ENCODE measurements at places on chromosomes 1 and 21.
A peak's percentile ranks its signal among the peaks of the same experiment; 100 is the strongest.

GRCh38 chr1:51568231-51568935, 48.5 kb upstream of the OSBPL9 start:
- no peak for DNase-seq

DNA sequence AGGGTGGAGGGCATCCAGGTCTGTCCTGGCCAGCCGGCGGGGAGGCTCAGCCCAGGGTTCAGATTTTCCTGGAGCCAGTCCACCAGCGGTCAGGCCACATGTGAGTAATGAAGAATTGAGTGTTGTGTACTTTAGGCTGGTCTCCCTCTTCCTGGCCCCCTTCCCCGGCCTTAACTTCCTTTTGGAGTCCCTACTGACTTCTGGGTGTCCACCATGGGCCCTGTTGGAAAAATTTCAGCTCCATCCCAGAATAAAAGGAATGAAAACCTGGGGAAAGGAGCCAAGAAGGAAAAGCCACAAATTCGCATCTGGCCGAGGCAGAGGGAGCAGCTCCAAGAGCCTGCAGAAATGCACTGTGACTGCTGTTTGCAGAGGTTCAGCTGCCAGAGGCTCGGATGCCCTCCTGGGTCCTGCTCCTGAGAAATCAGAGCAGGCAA, 35.5 kb upstream of the HHAT start:
- peak; percentile 22 for DNase-seq

GRCh38 chr1:10146391-10146790, 64.0 kb upstream of the KIF1B start:
- DNase-seq, result no peak

DNA sequence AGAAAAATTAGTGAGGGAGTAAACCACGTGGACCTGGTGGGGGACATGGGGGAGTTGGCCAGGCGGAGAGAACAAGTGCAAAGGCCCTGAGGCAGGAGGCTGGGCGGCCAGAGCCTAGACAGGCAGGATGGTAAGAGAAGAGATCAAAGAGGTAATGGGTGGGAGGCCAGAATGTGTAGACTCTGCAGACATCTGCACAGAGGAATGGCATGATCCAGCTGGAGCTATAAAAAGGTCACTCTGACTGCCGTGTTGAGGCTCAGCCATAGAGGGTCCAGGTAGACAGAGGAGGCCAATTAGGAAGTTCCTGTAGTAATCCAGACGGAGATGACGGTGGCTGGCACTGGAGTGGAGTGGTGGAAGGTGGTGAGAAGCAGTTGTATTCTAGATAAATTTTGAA, 3.6 kb downstream of the H6PD start:
- DNase-seq, result no peak

- no peak for DNase-seq
Observed at GRCh38 chr1:20710469-20711284, 7.1 kb downstream of the KIF17 start.

DNA sequence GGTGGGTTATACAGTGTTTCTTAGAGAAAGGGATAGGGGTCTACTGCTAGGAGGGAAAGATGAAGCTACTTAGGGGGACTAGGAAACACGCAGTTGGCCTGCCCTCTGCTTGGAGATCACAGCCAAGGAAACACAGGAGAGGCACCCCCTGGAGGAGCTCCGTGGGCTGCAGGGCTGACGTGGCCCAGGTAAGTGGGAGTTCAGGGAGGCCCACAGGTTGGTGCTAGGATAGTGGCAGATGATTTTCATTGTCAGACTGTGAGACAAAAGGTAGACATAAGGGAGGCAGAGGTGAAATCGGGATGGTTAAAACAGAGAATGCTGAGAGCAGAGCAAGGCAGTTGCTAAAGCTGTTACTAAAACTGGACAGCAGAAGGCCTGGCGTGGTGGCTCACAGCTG, 463.0 kb downstream of the DSCAM start:
- no peak for DNase-seq

- DNase-seq, result no peak
Observed at GRCh38 chr21:44438531-44439210, 16.6 kb upstream of the LRRC3 start.

- peak; percentile 51 for DNase-seq
Observed at GRCh38 chr1:56390232-56390867, 189.0 kb downstream of the PLPP3 start.

DNA sequence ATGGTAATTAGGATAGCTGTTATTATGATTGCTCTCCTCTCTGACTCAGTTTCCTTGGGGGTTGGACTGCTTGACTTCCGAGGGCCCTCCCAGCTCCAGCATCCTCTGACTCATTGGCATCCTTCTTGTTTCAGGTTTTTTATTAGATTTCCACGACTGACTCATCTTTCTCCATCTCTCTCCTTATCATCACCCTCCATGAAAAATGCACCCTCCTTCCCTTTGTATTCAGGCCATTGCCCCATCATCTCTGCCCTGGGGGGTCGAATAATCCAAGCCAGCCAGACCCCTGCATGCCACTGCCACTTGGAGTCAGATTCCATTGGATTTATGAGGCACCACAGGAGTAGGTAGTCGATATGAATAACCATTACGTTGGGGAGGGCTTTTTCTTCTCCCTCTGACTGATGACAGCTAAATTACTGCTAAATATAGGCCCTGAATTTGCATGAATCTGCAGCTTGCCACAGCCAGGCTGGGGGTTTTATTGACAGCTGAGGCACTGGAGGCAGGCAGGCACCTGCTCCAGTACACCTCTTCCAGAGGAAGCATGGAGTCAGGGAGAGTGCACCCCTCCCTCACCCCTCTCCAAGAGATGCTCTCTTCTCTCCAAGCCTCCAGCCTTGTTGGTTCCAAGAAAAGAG, 91.7 kb downstream of the C1orf94 start:
- DNase-seq, result no peak

DNA sequence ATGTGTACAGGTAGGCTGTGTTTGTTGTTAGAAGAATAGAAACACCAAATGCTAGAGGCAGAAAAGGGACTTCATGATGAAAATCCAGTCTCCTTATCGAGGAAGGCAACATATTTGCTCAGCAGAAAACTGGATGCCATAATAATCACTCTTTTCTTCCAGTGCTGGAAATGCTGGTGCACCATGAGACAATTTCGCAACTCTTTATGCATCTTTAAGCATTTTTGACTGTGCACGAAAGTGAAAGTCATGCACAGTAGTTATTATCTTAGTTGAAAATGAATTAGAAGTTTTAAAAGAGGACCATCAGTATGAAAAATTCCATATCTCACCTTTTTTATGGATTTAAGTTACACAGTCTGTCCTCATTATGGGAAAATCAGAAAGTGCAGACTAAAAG, 29.1 kb downstream of the SMYD2 start:
- no peak for DNase-seq

DNA sequence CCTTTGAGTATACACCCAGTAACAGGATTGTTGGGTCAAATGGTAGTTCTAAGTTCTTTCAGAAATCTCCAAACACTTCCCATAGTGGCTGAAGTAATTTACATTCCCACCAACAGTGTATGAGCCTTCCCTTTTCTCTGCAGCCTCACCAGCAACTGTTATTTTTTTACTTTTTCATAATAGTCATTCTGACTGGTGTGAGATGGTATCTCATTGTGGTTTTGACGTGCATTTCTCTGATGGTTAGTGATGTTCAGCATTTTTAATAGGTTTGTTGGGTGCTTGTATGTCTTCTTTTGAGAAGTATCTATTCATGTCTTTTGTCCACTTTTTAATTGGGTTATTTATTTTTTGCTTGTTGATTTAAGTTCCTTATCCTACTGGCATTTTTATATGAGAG, 26.4 kb upstream of the LAMC1 start:
- no peak for DNase-seq

DNA sequence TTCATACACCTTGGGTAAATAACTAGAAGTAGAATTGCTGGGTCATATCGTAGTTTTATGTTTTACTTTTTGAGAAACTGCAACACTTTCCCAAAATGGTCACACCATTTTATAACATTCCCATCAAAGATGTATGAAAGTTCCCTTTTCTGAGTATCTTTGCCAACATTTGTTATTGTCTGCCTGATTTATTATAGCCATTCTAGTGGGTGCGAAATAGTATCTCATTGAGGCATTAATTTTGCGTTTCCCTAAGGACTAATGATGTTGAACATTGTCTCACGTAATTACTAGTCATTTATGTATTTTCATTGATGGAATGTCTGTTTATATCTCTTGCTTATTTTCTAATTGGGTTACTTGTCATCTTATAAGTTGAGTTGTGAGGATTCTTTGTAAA, 3.4 kb downstream of the PRKAA2 start:
- DNase-seq, result no peak

DNA sequence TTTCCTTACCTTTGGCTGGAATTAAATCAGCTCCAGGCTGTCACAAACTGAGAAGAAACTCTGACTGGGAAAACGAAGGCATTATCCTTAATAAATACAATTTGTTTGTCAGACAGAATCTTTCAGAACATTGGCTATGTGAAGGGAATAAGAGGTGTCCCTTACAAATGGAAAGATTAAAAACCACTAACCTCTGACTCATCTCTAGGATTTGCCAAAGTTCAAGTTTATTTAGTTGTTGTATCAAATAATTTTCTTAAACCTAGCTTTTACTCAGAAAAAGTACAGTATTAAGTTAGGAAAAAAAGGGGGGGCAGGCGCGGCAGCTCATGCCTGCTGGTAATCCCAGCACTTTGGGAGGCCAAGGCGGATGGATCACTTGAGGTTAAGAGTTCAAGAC, 15.7 kb downstream of the SERTAD4 start:
- DNase-seq, result no peak

GRCh38 chr1:33874636-33875035, 10.8 kb downstream of the HMGB4 start:
- no peak for DNase-seq

DNA sequence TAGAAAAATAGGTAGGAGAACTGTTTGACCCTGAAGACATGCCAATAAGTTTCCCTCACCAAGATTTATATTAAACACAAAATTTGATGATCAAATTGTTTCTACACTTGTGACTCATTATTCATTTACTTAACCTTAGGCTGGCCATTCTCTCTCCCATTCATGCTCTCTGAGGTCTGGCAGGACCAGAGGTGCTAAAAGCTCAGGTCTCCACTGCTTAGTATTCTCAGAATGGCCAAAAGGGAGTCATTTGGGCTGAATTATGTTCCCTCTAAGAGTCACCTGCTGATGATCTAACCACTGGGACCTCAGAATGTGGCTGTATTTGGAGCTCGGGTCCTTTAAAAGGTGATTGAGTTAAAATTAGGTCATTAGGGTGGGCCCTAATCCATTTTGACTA, 47.1 kb upstream of the ATP1B1 start:
- DNase-seq, result no peak

DNA sequence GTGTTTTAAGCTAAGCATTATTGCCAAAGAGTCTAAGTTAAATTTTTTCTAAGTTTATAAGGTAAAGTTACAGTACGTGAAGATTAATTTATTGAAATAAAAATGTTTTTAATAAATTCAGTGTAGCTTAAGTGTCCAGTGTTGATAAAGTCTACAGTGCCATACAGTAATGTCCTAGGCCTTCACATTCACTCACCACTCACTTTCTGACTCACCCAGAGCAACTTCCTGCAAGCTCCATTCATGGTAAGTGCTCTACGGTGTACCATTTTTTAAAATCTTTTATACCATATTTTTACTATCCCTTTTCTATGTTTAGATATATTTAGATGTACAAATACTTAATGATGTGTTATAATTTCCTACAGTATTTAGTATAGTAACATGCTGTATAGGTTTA, 173.2 kb downstream of the CACNA1E start:
- no peak for DNase-seq

GRCh38 chr1:161787355-161787754, 21.2 kb downstream of the ATF6 start:
- no peak for DNase-seq

Measured in left kidney (tissue), 8 donors.